ENCODE measurements at places on chromosomes 4 and X.

DNA sequence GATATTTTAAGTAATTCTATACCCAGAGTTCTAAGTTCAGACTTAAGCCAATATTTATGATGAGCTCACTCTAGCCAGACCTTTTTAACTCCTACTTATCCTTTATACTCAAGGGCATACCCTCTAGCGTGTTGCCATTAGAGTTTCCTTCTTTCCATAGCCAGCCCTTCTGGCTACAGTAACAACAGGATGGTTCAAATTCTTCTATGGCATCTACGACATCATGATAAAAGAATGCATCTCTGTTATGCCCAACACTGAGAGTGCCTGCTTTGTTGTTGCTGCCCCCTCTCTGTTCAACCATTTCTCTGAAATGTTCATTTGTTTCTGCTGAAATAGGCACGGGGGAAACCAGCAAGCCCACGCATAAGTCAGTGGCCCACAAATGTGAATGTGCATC lies 104.5 kb downstream of the UBE2NL start:
- DNase-seq: no peak

- DNase-seq: no peak
These were observed 40.6 kb downstream of the GUCY1A1 start for GRCh38 chr4:155707251-155707650.

- DNase-seq: no peak
These were observed 271.0 kb upstream of the ARSJ start for GRCh38 chr4:114250439-114250891.

DNA sequence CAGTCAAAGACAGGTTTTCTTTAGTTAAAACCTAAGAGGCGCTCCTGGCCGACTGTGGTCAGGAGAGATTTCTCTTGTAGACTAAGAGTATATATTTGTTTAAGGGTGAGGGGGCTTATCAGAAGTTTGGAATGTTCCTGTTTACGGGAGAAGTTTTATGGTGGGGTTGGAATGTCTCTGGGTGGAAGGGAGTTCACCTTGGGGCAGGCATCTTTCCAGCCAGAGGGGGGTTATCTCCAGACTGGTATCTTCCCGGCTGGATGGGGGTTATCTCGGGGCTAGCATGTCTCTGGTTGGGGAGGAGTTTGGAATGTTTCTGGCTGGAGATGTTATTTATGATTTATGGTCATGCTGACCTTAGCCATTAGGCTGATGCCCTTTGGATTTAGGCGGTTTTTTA lies 116.0 kb downstream of the COX7B2 start:
- no peak for DNase-seq

DNA sequence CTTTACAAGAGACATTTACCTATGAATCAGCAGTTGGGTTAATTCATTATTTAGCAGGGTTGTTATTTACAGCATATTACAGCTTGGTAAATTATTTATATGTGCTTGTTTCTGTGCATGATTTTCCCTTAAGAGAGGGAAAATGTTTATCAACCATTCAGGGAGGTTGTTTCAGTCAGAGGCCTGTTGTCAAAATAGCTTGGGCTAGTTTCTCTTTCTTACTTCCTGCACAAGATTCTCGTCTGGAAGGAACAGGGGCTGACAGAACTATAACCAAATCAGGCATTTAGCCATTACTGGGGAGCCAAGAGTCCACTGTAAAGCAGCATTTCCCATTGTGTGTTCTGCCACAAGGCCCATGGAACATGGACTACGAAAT lies 135.8 kb downstream of the HS6ST2 start:
- DNase-seq: no peak

DNA sequence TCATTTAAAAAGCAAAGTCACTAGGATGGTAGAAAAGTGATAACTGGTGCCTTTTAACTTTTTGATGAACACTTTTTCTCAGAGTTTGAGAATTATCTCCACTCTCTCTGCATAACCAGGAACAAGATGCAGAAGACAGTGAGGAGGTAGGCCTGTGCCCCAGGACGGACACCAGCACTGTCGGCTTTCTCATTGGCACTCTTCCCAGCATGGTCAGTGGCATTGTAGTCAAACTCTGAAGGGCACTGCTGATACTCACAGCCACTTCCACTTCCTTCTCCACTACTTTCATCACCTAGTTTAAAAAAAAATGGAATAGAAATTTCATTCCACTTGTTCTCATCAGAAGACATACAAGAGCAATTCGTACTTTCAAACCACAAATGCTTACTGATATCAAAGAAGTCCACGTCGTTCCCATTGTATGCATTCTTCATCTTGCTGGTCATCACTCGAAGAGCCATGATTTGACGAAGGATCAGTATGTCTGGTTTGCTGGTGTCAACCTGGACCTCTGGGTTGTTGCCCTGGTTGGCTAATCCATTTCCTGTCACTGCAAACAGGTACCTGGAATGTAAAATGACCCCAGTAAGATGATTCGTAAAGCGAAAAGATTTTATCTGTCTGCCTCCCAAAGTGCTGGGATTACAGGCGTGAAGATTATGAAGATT lies 84.8 kb upstream of the TFDP3 start:
- no peak for DNase-seq

DNA sequence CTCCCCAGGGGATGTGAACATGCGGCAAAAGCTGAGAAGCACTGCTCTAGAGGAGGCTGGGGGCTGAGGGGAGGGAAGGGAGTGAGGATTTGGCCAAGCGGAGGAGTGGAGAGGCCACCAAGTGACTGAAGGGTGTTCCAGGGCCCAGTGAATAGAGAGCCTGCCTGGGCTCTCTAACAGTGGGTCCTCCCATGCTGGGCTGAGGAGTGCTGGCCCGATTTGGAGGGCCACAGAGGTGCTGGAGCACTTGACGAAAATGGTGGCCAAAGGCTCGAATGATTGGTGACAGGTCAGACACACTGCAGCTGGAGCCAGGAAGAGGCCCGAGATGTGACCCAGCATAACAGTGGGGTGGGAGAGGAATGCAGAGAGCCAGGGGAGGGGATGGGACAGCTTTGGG lies 37.5 kb upstream of the MAP3K15 start:
- DNase-seq: no peak

DNA sequence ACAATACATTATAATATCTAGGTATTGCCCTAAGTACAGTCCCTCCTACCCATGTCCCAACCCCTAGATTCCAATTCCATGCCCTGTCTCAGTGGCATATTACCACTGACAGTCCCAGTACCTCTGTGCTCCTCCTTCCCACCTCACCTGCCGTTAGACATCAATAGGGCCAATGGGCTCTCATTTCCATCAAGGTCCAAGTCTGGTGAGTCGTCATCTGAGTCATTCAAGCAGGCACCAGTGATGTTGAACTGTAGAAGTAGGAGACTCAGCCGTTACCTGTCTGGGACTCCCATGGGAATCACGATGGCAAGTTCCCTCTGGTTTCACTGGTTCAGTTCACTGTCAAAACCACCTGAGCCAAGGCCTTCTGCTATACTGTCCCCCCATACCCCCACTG lies 51.7 kb downstream of the PHF8 start:
- no peak for DNase-seq

DNA sequence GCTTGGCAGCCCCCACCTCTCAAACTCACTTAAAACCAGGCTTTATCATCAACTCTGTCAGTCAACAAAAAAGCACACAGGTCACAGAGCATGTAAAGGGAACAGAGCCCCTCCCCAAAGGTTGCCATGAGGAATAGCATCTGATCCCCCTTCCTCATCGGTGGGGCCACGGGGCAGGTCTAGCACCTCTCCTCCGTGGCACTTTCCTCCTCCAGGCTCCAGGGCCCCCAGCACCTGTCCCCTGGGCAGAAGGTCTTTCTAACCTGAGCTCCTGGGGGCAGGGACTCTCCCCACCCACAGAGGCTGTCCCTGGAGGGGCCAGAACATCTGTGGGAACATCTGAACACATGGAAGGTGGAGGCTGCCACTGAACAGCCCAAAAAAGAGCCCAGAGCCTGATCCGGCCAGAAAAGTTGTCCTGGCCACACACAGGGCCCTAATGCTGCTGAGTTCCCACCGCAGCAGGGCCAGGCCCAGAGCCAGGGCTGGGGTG lies 65.7 kb downstream of the ZFYVE28 start:
- DNase-seq: no peak

DNA sequence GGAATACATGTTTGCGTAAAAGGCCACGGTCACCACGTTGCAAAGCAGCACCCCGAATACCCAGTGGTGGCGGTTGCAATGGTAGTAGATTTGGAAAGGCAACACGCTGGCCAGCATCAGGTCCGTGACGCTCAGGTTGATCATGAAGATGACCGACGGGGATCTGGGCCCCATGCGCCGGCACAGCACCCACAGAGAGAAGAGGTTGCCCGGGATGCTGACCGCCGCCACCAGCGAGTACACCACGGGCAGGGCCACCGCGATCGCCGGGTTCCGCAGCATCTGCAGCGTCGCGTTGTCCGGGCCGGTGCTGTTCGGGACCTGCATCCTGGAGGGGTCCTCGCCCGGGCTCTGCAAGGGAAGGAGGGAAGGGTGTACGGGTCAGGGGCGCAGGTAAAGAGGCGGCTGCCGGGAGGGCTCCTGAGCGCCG lies 13.5 kb upstream of the ASMTL start:
- no peak for DNase-seq

DNA sequence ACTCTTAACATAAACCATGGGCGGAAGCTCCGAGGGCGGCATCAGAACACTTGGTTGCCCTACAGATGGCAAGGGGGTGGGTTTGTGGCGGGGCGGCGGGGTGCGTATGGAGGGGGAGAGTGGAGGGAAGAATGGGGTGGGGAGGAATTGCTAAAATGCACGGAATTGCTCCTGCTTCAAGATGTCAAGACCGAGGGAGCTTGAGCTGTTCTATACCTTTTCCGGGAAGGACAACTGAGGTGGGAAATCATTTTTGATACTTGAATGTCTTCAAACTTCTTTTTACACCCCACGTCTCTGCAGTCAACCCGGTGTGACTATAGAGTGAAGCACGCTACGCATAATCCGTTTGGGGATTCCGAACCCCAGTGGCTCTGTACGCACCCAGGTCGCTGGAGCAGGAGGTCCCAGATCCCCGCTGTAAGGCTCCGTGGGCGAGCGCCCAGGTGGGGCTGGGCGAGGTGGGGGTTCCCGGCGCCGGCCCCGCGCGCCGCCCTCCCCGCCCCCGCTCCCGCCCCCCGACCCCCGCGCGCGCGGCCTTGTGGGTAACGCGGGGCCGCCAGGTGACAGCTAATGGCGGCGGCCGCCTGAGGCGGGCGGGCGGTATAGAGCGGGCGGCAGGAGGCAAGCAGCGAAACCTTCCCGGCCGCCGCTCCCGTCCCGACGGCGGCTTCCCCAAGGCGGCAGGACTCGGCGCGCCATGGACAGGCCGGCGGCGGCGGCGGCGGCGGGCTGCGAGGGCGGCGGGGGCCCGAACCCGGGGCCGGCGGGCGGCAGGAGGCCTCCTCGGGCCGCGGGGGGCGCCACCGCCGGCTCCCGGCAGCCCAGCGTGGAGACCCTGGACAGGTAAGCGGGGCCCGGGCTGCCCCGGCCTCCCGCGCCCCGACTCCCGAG lies at the start of gene MTMR1:
TSS of gene MTMR1 (plus strand) at position 566 of the 894 bp plus-strand sequence. CDS start at position 701, 135 bp downstream.
- no peak for DNase-seq

- DNase-seq: no peak
These were observed 141.0 kb downstream of the TSPAN5 start for GRCh38 chr4:98517218-98518021.

- DNase-seq: no peak
These were observed 270.1 kb upstream of the INTU start for GRCh38 chr4:127362686-127363085.

DNA sequence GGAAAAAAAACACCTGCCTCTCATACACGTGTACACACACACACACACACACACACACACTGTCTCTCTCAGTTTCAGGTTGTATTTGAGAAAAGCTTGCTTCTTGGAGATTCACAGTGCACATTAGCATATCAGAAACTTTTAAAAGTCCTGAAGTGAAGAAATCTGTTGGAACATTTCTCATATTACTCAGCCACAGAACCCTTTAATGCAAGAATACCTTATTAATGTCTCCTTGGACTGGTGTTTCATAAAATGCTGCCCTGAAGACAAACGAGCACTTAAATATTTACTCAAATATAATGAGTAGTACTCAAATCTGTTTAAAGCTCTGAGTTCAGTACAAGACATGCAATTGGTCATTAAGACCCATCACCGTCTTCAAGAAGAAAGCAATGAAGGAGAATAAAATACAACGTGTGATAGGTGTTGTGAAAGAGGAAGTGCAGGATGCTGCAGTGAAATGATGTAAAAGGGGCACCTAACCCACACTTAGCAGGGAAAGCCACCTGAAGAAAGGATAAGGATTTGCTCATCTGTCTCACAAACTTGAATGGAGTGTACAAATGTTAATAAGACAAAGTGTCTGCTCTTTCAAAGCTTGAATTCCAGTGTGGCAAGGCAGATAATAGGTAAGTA lies 57.0 kb downstream of the DCLK2 start:
- no peak for DNase-seq

DNA sequence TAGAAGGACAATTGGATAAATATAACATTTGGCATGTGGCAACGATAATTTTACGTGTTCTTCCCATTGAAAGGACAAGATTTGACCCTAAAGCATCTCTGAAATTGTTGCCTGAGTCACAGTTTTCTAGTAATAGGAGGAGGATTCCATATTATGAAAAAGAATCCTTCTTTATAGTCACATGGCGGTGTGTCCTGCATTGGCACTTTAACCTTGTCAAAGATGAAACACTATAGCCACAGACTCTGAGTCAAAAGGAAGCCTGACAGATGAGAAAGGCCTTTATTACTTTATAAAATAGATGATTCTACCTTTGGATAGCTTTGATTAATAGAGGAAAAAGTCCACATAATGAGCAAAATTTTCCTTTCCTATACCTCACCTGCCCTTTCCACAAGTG lies 11.5 kb downstream of the LNX1 start:
- DNase-seq: no peak

GRCh38 chrX:115378471-115378870 lies 89.0 kb downstream of the LUZP4 start:
- no peak for DNase-seq

- no peak for DNase-seq
These were observed 888.2 kb downstream of the RAB28 start for GRCh38 chr4:12595986-12596385.

- peak; percentile 49 for DNase-seq
These were observed 11.8 kb upstream of the ZNF630 start for GRCh38 chrX:48083212-48083611.

DNA sequence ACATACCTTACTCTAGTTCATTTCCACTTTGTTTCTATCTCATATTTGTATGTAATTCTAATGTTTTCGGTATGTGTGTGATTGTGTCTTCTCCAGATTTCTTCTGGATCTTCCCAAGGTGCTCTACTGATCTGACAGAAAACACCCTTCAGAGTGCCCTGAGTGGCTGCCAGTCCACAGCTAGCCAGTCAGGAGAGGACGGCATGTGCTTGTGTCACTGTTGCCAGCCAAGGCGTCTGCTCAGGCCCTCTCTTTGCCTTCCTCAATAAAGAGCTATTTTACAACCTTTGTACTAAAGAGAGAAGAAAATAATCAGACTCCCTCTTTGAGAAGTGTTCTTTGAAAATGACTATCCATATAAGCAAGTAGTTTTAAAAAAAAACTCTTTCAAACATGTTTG lies 29.0 kb downstream of the CD99L2 start:
- peak; percentile 72 for DNase-seq

GRCh38 chr4:21768349-21769310 lies 179.9 kb downstream of the KCNIP4 start:
- peak; percentile 83 for DNase-seq
